ENCODE measurements at places on chromosomes 13 and 19. TPM values are rescaled to one million over a fixed set of nuclear protein-coding genes. Genes with fewer than 3 reads are reported as not detected.

- no peak for DNase-seq
Observed at GRCh38 chr19:35445826-35446593, 2.0 kb upstream of the FFAR2 start.

DNA sequence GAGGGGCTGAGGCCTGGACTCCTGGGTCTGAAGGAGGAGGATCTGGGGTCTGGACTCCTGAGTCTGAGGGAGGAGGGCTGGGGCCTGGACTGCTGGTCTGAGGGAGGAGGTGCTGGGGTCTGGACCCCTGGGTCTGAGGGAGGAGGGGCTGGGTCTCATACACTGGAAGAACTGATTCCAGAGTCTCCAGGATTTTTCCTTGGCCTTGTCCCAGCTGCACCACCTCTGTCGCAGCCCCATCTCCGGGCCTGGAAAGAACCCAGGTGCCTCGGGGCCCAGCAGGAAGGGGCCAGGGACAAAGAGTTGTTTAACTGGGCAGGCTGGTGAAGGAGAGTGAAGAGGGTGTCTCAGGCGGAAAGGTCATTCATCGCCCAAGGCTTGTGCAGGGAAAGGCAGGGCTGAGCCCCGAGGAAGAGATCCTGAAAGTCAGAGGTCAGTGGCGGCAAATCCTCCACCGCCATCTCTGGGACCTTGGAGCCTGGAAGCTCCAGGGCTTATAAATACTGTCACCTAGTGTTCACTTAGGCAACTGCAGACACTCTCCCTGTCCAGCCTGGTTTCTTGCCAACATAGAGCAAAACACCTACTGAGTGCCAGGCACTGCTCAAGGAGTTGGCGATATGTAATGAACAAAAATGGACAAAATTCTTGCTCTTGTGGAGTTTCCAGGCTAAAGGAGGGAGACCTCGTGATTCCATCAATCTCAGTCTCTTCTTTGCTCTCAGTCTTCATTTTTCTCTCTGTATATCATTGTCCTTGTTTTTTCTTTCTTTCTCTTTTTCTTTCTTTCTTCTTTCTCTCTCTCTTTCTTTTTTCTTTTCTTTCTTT, 4.4 kb upstream of the KCNN4 start:
- DNase-seq, result no peak

DNA sequence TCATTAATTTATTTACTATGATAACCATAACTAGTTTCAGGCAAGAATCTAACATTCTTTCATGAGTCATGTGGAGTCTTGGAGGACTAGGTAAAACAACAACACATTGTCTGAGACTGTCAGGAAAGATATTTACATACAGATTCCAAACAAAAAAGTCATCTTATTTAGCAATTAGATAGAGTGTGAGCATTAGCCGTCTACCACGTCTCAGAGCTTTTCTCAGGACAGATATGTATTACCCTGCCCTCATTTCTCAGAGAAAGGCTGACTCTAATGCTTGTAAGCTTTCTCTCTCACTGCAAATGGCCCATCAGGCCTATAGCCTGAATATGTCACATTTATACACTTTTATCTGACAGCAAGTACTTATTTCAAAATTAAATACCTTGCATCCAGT, 312.1 kb upstream of the PCDH20 start:
- DNase-seq, result no peak

GRCh38 chr13:66009241-66009640, 1220.9 kb downstream of the PCDH9 start:
- DNase-seq, result no peak

DNA sequence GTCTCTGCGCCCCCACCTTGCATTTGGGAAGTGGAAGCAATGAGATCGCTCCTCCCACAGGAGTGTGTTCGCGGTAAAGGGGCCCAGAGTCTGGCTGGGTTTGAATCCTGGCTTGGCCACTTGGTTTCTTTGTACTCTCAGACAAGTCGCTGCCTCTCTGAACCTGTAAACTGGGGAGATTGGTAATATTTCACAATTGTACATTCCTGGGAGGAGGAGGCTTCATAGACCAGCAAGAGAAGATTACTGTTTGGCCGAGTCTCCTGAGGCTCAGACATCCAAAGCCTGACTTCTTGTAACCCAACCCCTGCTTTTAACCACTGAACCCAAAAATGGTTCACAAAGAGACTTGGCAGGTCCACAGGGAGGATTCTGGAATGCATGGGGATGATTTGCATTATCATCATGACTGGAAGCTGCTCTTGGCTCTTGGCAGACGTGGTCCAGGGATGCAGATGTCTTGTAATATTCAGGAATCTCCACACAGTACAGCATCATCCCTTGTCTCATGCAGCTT, 13.6 kb upstream of the STRN4 start:
- no peak for DNase-seq

- DNase-seq, result no peak
Observed at GRCh38 chr19:39709026-39709872, 5.0 kb downstream of the LGALS14 start.

DNA sequence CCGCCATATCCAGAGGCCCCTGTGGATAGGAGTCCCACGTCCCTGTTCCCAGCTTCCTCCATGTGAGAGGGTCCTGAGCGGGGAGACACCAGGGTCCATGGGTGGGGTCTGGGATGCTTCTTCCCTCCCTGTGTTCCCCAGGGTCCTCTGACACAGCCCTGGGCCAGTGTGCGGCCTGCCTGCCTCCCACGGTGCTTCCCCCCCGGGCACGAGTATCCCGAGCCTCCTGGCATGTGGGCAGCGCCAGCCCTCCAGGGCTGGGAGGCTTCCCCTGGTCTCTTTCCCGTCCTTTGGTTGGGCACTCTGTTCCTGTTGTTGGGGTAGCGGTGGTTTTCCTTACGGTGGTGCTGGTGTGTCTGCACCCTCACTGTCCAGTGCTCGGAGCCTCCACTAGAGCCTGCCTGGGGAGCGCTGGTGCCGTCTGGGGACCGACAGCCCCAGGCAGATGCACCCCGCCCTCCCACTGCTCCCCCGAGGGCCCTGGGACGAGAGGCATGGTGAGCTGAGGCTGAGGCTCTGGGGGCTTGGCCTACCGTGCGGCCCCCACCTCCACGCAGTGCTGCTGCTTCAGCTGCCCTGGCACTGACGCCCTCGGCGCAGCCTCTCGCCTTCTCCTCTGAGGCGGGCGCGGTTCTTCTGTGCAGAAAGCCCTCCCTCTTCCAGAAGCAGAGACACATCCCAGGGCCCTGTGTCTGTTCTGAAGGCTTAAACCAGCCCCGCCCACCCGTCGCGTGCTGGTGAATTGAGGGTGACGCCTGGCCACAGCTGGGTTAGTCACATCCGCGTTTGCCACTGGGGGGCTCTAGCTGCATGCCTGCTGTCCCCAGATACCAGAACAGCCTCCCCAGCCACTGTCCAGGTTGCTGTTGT, 27.9 kb downstream of the PLEKHJ1 start:
- DNase-seq, result peak; percentile 76

DNA sequence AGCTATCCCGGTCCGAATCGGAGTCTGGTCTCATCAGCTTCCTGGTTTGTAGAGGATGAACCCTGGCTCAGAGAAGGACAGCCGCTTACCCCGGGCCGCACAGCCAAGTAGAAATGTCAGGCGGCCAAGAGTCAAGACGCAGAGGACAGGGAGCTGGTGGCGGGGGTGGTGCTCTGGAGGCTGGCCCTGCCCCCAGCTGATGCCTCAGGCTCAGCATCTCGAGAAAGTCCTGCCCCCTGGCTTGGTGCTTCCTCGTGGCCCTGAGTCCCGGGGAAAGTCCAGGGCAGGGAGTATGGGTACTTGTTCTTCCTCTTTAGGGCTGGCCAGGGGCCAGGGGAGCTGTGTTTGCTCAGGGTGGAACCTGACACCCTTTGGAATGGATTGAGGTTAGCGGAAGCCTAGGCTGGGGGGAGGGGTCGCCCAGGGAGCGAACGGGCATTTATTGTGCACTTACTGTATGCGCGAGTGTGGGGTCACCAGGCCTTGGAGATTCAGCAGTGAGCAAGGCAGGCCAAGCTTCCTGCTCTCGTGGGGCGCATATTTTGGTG, 2.2 kb downstream of the TJP3 start:
- peak; percentile 76 for DNase-seq

DNA sequence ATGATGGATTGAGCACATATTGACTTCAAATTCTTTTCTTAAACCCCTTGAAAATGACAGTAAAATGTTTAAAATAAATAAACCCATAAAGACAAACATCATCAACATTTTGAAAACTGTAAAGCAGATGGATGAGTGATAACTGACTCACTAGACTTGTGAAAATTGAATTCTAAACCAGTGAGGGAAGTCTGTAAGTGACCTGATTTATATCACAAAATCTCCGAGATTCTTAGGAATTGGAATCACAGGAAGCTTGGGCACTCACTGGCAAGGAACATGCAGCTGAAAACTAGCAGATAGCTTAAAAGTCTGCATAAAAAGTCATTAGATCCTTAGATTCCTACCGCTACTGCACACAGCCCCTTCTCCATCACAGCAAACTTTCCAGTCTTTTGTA, 51.3 kb upstream of the TSC22D1 start:
- no peak for DNase-seq

The GPR12 gene
- total RNA-seq, result not detected

The C19orf33 gene
- 3.7 TPM for total RNA-seq

The CRX gene
- not detected for total RNA-seq

The SYNGR4 gene
- total RNA-seq, result not detected
